ENCODE measurements at places on chromosomes 7 and 10.

DNA sequence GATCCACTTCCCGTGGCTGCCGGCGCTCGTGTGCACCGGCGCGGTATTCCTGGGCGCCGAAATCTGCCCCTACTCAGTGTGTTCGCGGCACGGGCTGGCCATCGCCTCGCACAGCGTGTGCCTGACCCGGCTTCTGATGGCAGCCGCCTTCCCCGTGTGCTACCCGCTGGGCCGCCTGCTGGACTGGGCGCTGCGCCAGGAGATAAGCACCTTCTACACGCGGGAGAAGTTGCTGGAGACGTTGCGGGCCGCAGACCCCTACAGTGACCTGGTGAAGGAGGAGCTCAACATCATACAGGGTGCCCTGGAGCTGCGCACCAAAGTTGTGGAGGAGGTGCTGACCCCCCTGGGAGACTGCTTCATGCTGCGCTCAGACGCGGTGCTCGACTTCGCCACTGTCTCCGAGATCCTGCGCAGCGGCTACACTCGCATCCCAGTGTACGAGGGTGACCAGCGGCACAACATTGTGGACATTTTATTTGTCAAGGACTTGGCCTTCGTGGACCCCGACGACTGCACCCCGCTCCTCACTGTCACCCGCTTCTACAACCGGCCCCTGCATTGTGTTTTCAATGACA is 1.3 kb downstream of the CNNM1 start:
- no peak for DNase-seq

DNA sequence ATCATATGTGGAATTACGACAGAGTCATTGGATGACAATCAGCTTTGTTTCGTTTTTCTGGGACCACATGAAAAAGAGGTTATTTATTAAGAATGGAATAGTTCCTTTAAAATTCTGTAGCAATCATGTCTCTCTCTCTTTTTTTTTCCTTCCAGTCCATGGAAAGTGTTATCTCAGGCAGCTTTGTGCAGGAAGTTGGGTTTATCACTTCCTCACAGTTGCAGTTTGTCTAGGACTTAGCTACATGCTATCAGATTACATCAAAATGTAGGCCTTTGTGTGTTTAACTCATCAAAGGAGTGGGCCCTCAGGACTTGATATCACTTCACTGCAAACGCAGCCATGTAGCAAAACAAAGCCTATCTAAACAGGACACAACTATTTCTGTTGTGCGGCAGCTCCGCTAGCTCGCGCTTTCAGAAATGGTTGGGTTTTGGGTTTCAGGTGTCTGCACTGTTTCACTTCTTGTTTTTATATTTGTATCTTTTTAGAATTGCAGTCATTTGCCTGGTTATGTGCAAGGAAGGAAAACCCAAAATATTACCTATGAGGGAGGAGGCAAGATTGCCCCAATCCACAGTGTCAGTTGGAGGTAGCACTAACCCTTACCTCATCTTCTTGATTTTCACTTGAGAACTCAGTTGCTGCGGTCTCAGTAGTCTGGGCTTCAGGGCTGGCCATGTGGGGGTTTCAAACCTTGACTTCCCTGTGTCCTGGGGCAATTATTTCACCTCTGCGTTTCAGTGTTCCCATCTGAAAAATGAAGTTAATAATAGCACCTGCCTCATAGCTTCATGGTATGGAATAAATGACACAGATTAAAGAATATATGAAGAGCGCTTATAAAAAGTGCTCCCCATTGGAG is 66.7 kb downstream of the HHEX start:
- DNase-seq = no peak

GRCh38 chr7:155804897-155805825 is 7.1 kb downstream of the SHH start:
- DNase-seq = no peak

DNA sequence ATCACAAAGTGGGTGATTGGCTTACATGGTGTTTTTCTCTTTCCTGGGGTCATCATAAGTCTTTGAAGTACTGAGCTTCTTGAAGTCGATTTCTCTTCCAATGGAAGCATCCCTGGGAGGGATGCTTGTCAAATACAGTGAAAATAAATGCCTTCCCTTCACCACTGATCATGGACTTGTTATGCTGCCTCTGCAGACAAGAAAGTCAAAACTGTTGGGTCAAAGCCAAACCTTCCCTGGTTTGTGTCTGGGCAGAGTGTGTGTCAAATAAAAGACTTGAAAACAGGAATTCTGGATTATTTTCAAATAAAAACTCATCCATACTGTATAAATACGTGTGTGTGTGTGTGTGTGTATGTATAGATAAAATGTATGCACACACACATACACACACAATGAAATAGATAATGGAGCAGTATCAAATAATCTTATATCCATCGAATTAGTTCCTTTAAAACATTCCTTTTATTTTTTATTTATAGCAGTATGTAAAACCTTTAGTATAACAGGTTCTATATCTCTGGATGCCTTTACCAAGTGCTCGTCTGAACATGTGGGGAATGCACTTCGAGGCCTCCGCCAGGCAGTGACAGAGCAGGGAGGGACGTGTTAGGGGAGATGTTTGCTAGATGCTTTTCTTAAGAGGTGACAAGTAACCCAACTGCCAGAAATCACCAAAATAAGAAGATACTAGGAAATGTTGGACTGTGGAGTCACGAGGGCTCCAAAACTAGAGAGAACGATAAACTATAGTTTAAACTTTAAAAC is 27.2 kb upstream of the WNT16 start:
- no peak for DNase-seq
